NCI-H2171 (cell line): ENCODE measurements at places on chromosomes 3 and 15.

DNA sequence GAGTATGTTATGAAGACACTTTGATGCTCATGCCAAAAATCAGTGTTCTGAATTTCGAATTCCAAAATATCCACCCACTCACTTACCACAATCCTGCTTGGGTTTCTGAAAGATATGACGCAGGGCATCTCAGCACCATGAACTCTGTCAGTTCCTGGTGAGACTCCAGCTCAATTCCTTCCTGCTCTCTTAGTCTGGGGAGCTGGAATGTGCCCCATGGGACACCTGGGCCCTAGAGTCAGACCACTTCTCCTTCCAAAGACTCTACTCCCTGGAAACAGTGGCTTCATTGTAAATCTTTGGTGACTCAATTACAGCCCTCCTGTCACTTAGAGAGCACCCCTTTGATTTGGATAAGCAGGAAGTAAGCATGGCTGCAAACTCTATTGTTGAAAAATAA, 50.5 kb downstream of the CD86 start:
- DNase-seq: no peak

- DNase-seq: no peak
These were observed 22.4 kb downstream of the HPS3 start for GRCh38 chr3:149151843-149152242.

DNA sequence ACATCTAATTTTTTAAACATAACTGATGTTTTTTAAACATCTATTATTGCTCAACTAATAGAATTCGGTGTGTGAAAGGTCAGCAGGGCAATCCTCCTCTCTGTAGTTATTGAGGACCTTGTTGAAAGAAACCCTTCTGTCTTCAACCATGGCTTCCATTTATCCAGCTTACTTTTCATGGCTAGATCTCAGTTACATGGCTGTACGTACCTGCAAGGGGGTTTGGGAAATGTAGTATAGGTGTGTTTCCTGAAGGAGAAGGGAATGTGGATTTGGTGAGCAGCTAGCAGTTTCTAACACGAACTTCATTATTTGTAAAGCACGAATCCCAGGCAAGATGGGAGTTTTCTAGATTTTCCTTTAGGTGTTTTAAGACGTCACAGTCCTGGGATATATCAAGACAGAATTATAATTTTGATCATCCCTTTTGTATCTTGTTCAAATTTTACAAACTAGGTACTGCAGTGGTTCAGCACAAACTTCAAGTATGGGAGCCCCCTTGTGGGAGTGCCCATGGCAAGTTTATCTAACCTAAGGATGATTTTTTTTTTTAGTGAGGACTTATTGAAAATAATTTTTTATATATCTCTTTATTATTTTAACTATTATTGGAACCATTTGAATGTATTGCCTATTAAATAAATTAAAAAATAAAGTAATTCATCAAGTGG, 41.6 kb downstream of the FBXL2 start:
- no peak for DNase-seq

GRCh38 chr3:141095546-141095937, 44.4 kb downstream of the SPSB4 start:
- no peak for DNase-seq

GRCh38 chr15:101488300-101489164, 975 bp downstream of the PCSK6 start:
- no peak for DNase-seq

DNA sequence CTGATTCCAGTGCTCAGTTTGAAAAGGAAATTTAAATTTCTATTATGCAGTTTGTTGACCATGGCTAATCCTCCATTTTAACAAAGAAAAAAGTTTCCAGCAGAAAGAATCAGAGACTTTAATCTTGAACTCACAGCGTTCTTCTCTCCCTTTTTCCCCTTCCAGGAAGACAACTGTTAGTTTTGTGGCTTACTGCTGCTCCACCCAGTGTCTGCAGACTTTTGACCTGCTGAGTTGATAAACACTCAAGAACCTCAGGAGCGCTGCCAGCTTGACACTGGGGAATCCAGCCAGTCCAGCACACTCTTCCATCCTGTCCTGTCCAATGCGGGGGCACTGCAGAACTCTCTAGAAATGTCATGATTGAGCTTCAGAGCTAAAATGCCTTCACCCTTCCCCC, 134.6 kb downstream of the LRRC28 start:
- no peak for DNase-seq

DNA sequence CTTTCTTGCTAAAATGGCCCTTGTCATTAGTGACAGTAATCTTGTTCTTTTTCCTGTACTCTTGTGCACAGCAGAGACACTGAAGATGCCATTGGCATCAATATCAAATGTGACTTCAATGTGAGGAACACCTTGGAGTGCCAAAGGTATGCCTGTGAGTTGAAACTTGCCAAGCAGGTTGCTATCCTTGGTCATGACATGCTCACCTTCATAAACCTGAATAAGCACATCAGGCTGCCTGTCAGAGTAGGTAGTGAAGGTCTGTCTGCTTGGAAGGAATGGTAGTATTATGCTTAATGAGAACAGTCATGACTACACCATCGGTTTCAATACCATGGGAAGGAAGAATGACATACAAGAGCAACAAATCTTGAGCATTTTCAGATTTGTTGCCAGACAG, 6.3 kb upstream of the RAB5A start:
- DNase-seq: no peak

DNA sequence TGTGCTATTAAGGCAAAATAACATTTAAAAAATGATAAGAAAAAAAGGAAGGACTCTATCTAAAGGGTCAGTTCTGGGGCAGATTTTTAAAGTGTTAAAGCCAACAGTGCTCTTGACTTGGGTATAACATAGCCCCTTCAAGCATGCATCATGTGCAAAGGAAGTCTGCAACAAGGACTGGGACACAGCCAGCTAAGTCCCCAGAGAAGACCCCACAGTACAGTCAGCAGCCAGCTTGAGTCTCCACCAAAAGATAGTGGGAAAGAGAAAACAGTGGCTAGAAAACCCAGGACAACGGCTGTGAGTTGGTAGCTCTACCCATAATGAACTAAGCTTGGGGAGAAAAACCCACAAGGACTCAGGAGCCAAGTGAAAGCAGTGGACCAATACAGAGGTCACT, 86.4 kb upstream of the DCLK3 start:
- no peak for DNase-seq

- DNase-seq: no peak
These were observed 755 bp downstream of the CD200R1 start for GRCh38 chr3:112974178-112974517.

GRCh38 chr3:30663533-30664241, 57.3 kb downstream of the TGFBR2 start:
- no peak for DNase-seq

GRCh38 chr15:85402195-85402881, 21.9 kb downstream of the AKAP13 start:
- DNase-seq: no peak

DNA sequence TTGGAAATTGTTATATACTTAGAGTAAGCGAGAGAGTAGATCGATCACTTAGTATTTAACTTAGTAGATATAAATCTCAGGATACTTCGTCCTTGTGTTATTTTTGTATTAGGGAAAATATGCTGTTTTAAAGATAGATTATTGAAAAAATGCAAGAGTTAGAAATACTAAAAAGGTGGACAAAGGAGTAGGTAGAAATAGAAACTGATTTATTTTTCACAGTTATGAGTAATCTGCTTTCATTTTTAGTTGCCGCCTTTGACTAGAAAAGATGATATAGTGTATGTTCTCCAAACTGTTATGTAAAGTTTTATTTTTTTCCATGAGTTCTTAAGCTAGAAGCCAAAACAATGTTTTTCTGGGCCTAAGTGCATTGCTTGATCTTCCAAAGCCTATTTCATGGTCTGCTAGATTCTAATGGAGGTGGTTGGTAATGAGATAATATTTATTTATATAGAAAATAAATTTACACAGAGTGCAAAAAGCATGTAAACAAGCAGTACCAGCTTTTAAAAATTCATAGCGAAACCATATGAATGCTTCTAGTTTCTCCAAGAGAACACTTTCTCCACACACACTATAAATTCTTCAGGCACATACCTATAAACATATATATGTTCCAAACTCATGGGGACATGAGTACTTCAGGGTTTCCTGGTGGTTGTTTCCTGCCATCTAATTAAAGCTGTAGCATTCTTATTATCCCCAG, 61.1 kb downstream of the DIPK2A start:
- no peak for DNase-seq

DNA sequence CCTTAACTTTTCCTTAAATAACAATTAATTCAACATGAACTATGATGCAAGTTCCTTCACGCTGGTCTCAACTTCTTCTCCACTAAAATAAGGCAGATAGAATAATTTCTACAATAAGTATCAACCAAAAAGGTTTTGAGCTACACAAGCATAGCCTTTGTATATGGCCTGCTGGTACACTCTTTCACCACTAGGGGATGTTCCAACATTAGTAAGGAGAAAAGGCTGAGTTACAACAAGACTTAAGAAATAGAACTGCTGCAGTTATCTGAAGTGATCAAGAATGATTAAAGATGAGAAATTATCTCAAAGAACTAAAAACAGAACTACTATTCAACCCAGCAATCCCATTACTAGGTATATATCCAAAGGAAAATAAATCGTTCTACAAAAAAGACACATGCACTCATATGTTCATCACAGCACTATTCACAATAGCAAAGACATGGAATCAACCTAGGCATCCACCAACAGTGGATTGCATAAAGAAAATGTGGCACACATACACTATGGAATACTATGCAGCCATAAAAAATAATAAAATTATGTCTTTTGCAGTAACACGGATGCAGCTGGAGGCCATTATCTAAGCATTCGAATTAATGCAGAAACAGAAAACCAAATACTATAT, 14.4 kb downstream of the ATP13A3 start:
- peak; percentile 23 for DNase-seq

DNA sequence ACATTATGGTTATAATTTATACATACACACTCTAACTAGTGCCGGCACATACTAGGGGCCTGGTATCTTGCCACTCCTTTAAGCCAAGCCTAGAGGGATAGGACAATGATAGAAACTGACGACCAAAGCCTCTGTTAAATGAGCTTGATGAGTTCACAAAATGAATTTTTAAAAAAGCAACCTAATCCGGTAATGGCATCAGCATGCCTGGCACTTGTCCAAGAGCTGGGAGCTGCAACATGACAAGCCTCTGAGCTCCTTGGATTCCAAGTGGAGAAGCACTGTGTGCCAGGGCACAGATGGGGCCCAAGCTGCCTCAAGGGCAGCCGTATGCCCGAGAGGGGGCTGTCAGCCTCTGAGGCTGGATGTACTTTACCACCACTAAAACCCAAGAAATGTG, 9.7 kb downstream of the ETV5 start:
- peak; percentile 95 for DNase-seq

DNA sequence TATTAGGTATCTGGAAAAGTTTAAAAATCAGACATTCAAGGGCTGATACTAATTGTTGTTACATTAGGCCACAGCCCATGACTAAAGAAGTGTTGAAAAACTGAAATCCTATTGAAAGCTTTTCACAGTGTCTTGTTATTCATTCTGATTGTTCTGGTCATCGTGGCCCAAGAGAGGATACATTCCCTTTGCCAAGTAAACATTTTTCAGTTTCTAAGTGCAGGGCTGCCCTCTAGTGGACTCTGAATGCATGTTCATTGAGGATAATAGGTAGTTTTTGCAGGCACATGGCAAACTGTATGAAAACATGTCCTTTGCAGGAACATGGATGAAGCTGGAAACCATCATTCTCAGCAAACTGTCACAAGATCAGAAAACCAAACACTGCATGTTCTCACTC, 181.1 kb downstream of the MYRIP start:
- DNase-seq: no peak

GRCh38 chr15:74626336-74626735, 10.7 kb downstream of the CLK3 start:
- no peak for DNase-seq

DNA sequence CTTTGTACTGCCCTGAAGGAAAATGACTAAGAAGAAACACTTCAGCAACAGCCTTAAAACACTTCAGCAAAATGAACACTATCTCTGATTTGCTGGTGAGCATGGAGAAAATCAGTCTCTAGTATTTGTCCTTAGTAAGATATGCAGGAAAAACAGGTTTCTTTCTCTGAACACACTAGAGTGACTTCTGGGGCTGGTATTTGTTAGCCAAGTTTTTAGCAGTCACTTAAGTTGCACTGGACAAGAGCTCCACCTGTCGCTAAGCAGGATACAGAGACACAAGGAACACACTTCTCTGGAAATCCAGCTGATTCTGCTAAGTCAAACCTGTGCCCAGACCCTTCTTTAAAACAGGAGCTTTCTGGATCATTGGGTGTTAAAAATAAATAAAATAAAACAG, 65.3 kb downstream of the CHAC1 start:
- DNase-seq: no peak

DNA sequence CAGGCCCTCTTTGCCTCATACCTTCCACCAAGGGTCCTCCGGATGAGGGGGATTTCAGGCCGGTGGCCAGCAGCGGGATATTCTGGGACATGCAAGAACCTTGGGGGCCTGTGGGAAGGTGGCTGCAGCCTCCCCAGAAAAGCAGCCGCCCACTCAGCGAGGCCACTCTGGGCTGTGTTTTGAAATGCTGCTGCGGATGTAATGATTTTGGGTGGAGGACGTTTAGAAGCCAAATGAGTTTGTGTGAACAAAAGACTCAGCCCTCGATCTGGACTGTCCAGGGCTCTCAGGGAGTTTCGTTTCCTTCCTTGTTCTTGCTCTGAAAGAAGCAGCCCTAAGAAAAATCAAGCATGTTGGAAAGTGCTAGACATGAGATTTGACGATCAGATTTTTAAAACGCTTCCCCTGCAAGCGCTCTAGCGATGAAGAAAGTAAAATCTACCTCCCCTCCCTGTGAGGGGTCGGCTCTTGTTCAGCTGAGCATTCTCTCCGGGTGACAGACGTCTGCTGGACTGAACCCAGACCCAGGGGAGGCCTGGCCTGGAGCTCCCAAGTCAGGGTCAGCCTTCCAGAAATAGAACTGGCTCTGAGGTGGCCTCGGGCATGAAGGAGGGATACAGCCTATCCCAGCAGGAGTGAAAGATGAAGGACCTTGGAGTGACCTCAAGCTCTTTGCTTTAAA, 12.9 kb downstream of the HEG1 start:
- no peak for DNase-seq

DNA sequence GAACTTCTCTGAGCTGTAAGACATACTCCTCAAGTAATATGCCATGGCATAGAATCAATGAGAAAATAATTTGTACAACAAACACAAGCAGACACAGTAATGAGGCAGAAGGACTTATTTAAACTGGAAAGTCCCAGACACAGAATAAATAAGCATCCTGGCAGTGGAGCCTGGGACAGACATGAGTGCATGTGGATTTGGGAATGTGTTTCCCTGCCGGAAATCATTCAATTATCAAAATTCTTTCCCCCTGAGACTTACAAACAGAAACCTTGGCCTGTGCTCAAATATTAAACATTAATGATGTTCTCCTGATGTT, 520.1 kb downstream of the ROBO1 start:
- no peak for DNase-seq
